Renal pelvis (tissue), 12 donors: ENCODE measurements at places on chromosomes 6 and 20.

GRCh38 chr20:50323209-50323608, 132.6 kb downstream of the CEBPB start:
- DNase-seq, result no peak

GRCh38 chr20:48197066-48197465, 411.8 kb upstream of the SULF2 start:
- DNase-seq, result no peak

DNA sequence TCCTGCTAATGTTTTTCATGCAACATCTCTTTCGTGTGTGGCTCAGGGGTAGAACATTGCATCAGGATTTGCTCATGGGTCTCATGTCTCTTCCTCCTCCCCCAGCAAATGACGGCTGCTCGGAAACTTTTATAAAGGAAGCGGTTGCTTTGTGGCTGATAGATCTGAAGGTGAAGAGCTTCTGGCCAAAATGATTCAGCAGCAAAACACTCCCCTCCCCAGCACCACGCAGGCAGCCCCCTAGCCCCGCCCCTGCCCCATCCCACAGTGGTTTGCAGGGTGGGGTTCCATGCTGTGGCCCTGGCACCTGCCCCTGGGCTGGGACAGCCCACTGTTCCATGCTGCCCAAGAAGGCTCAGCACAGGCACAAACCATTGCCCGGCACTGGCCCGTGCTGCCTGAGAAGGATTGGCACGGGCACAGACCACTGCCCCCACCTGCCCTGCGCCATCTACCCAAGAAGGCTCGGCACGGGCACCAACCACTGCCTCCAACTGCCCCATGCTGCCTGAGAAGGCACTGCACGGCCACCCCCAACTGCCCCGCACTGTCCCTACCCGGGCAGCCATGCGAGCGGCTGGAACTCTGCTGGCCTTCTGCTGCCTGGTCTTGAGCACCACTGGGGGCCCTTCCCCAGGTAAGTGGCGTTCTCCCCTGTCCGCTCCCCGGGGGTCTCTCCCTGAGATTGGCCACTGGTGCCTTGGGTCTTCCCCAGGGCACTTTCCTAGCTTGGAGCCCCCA, at the start of gene CST7:
CST7 (plus strand) TSS at position 331 of the 741 bp plus-strand sequence; CDS start at position 568, 237 bp downstream.
- no peak for DNase-seq

GRCh38 chr20:33005132-33005566, 916 bp upstream of the SUN5 start:
- no peak for DNase-seq

GRCh38 chr20:13910492-13910891, 79.9 kb downstream of the SEL1L2 start:
- DNase-seq, result no peak

- DNase-seq, result no peak
These were observed 319.6 kb upstream of the ARID1B start for GRCh38 chr6:156457601-156458000.
